ENCODE measurements at places on chromosomes 2 and 18.
A peak's percentile ranks its signal among the peaks of the same experiment; 100 is the strongest.

- peak; percentile 77 for DNase-seq
Measured at GRCh38 chr2:38528008-38528442, 74.7 kb downstream of the HNRNPLL start.

- DNase-seq, result no peak
Measured at GRCh38 chr2:220241423-220241822, 614.0 kb downstream of the SLC4A3 start.

- DNase-seq, result no peak
Measured at GRCh38 chr2:155633887-155634570, 698.5 kb downstream of the NR4A2 start.

DNA sequence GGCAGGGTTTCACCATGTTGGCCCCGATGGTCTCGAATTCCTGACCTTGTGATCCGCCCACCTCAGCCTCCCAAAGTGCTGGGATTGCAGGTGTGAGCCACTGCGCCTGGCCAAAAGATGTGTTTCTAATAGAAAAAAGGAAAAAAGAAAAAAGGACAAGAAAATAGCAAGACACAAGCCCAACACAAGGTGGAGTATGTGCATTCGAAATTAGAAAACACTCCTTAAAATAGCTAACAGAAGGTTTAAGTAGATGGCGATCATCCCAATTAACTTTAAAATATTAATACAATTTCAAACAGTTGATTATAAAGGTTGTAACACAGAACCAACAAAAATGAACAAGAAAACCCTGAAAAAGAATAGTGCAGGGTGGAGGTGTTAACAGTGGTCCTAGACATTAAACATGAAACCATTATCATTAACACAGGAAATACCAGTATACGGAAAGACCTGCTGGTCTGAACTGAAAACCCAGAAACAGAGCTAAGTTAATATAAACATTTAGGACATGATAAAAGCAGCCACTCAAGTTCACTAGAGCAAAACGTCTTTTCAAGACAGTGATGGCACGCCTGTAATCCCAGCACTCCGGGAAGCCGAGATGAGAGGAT lies 57.9 kb downstream of the HDLBP start:
- DNase-seq, result no peak

GRCh38 chr2:71291398-71291797 lies 40.2 kb upstream of the ZNF638 start:
- DNase-seq, result no peak

GRCh38 chr2:63648632-63649031 lies 59.9 kb downstream of the MDH1 start:
- DNase-seq, result no peak

- DNase-seq, result peak; percentile 1
Measured at GRCh38 chr18:9673296-9674251, 34.5 kb upstream of the RAB31 start.

DNA sequence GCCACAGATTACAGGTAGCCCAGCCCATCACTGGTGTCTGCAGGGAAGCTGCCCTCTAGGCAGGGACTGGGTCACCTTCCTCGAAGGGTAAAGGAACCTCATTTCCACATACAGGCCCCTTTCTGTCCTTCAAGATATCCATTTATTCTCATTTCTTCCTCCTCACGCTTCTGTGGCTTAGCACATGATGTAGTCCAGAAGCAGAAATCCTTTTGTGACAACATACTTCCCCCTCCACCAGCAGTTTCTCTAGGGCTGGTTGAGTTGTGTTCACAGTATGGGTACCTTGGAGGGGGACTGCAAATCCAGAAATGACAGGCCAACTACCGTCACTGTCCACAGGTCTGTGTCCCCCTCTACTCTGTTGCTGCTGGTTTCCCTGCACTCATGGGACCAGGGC lies 364.9 kb downstream of the ANAPC1 start:
- no peak for DNase-seq

- no peak for DNase-seq
Measured at GRCh38 chr2:74474899-74475298, 2.4 kb upstream of the MRPL53 start.

- no peak for DNase-seq
Measured at GRCh38 chr2:111184725-111185310, 64.1 kb downstream of the BCL2L11 start.

- peak; percentile 27 for DNase-seq
Measured at GRCh38 chr2:67234440-67234839, 162.7 kb upstream of the ETAA1 start.

DNA sequence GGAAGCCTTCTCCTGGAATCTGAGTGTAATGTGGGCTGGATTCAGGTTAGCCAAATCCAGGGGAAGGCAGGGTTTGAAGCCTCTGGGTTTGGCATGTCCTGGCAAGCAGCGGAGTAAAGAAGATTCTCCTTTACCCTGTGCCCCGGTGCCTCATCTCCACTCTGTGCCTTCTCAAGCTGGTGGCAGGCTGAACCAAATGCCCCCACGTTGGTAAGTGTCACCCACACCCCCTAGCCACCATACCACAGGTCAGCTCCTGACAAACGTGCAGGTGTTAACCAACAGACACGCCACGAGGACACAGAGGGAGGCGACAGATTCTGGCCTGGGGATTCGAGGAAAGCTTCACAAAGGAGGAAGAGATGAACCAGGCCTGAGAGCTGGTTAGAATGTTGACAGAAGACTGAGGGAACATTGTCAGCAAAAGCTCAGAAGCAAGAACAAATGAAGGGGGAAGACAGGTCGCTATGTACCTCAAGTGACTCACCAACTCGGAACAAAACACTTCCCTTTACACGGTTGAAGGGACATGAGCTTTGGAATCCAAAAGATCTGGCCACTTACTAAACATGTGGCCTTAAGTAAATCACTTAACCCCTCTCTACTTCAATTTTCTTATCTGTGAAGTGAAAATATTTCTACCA lies 85.2 kb upstream of the LCLAT1 start:
- no peak for DNase-seq

DNA sequence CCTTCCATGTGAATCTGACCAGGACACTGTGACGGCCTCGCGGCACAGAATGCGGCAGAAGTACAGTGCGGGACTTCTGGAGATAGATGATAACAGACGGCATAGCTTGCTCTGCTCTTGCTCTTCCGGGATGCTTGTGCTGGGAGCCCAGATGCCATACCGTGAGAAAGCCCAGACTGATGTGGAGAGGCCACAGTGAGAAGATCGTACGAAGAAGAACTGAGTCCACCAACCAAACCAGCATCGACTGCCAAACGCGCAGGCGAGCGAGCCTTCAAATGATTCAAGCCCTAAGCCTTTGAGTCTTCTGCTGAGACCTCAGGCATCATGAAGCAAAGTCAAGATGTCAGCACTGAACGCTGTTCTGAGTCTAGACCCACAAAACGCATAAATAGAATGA lies 33.7 kb downstream of the DTNB start:
- DNase-seq, result no peak

DNA sequence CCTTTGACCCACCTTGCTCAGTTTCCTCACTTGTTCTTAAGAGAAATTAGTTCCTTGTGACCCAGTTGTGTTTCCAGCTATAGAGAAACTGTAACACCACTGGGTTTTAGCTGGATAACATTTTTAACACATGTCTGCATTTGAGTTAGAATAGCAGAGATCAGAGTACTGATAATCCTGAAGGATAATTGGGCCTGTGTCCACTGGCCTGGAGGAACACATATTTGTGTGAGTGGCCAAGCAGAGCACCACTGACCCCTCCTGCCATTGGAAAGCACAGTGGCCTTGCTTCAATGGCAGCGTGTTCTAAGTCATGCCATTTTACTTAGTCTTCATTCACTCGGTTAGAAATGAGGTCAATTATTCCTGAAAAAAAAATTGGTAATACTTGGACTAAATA lies 42.6 kb downstream of the PKP4 start:
- DNase-seq, result no peak

DNA sequence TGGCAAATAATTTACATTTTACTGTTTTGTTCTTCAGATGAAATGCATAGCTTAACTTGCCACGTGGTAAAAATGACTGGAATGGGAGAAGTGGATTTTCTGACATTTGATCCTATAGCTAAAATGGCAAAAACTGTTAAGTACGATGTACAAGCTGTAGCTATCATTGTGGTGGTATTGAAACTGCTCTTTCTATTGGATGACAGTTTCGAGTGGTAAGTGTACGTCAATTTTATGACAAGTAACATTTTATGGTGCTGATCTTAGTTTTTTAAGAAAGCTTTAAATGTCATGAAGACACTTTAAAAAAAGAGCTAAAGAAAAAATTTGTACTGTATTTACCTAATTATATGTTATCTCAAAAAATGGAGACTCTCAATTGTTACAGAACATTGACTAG lies 40.8 kb upstream of the GRHL1 start:
- DNase-seq, result no peak

GRCh38 chr2:102251849-102252203 lies 59.5 kb upstream of the IL1RL1 start:
- DNase-seq, result no peak

All from NCI-H526 (cell line).